ENCODE measurements at places on chromosomes 2 and 18.

DNA sequence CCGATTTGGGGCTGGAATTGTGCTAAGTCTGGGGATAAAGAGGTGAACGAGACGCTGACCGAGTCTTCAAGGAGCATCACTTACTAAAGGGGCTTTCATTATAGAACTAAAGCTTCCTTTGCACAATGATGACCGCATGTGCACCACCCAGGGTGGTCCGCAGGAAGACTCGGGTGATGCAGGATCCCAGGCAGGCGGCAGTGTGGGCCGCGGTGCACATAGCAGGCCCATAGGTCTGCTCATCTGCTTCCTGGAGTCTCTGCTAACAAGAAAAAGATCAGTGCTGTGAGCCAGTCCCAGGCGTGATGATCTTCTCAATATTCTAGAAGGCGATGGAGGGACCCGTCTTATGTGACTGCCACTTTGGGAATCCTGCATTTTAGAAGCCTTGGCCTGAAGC lies 122.8 kb downstream of the PXDN start:
- DNase-seq = no peak

DNA sequence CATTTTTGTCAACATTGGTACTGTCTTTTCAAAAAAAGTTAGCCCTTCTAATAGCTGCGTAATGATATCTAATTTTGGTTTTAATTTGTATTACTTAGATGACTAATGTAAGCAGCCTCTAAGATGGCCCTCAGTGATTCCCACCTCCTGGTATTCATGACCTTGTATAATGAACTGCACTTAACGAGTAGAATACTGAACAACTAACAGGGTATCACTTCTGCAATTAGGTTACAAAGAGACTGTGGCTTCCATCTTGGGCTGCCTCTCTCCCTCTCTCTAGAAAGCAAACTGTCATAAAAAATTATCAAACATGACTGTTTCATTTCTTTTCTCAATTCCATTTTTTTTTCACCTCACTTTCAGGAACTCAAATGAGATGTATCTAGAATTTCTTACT lies 120.9 kb downstream of the RNF152 start:
- DNase-seq = no peak

- no peak for DNase-seq
These were observed 7.2 kb upstream of the ITGA6 start for GRCh38 chr2:172420216-172420615.

- DNase-seq = no peak
These were observed 11.5 kb downstream of the NPC1 start for GRCh38 chr18:23574611-23575308.

- DNase-seq = no peak
These were observed 58.1 kb downstream of the SPOPL start for GRCh38 chr2:138559641-138560040.

- no peak for DNase-seq
These were observed 6.0 kb upstream of the SLC35F6 start for GRCh38 chr2:26757873-26758789.

- no peak for DNase-seq
These were observed 390.9 kb upstream of the VWC2L start for GRCh38 chr2:214019973-214020345.

DNA sequence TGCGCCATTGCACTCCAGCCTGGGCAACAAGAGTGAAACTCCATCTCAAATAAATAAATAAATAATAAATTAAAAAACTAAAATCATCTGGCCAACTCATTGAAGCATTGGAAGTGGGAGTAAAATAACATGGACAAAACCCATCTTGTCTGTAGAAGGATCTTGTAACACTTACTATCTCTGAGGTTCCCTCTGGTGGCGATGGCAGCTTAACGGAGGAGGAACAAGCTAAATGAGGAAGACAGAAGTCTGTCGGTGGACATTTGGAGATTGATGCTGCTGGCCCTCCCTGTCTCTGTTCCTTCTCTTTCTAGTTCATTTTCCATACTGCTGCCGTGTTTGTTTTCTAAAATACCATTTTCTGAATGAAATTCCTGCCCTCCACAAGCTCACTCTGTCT lies 43.4 kb downstream of the ZCCHC2 start:
- no peak for DNase-seq
